ENCODE measurements at places on chromosomes 4 and X.

DNA sequence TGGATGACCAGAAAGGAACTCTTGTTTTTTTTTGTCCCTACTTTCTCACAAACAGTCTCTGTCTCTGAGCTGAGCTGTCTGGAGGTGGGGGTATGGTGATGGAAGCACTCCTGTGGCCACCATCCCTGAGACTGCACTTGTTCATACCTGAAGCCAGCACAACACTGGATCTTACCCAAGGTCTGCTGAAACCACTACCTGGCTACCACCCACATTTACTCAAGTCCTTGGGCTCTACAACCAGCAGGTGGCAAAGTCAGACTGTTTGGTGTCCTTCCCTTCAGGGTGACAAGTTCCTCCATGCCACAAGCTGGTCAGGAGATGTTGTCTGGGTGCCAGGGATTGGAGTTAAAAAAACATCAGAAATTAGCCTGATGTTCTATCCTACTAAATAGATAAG lies 89.7 kb downstream of the NEXMIF start:
- no peak for DNase-seq

DNA sequence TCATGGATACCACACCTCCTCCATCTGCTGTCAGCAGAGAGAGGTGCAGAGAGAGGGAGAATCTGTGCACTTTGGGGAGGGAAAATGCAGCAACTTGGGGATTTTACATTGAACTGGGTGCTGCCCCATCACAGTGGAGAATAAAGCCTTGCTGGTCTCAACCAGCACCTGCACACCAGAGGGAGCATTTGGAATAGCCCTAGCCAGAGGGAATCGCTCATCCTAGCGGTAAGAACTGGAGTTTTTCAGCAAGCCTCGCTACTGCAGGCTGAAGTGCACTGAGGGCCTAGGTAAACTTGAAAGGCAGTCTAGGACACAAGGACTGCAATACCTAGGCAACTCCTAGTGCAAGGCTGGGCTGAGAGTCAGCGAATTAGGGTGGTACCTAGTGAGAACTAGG lies 148.7 kb downstream of the KDR start:
- no peak for DNase-seq

DNA sequence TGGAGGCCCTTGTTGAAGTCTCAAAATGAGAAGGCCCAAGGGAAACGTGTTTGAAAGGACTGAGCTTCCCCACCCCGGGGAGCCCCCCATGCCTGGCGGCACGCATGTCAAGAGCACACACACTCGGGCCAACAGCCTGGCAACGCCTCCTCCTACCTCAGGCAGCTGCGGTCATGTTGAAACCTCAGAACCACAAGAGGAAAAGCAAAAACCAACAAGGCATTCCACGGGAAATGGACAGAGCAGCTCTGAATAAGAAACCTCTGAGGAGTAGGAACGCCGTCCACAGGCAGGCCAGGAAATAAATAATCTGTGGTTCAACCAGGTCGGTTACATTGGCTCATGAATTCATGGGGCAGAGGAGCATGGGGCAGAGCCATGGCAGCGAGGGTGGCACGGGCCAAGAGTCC lies 95.7 kb upstream of the AFAP1 start:
- DNase-seq, result peak; percentile 12

- DNase-seq, result no peak
Measured at GRCh38 chr4:56863441-56864139, 42.1 kb upstream of the SPINK2 start.

DNA sequence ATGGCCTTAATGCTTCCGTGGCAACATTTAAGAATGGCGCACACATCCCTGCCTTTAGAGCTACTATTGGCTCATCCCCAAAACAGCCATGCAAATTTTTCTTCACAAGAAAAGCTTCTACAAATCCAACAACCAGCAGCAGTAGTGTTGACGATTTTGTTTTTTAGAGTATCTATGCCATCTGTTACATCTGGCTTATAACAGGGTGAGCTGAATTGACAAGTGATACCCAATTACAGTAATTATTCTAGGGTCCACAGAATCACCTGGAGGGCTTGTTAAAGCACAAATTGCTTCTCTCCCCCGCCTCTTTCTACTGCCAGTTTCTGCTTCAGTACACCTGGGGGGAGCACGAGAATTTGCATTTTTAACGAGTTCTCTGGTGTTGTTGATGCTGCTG lies 34.1 kb downstream of the DCHS2 start:
- DNase-seq, result no peak

- DNase-seq, result no peak
Measured at GRCh38 chr4:41050880-41051775, 163.2 kb downstream of the APBB2 start.

- no peak for DNase-seq
Measured at GRCh38 chr4:149518471-149518870, 297.2 kb downstream of the IQCM start.

GRCh38 chrX:106903856-106904528 lies 851 bp upstream of the RIPPLY1 start:
- DNase-seq, result no peak

DNA sequence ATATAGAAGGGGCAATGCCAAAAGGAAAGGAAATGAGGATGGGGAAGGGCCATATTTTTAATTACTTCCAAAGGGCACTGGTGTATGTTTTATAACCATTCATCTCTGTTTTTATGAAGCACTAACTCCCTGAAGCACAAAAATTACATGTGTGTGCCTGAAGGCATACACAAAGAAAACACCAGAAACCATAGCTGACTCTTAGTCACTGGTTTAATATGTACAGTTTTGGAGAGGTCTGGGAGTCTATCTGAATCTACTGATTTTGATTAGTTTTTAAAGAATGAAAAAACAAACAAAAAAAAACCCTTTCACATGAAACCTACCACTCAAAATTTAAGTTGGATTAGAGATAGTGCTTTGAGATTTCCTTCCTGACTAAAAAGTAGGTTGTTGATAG lies 438.7 kb downstream of the RPA4 start:
- DNase-seq, result no peak

DNA sequence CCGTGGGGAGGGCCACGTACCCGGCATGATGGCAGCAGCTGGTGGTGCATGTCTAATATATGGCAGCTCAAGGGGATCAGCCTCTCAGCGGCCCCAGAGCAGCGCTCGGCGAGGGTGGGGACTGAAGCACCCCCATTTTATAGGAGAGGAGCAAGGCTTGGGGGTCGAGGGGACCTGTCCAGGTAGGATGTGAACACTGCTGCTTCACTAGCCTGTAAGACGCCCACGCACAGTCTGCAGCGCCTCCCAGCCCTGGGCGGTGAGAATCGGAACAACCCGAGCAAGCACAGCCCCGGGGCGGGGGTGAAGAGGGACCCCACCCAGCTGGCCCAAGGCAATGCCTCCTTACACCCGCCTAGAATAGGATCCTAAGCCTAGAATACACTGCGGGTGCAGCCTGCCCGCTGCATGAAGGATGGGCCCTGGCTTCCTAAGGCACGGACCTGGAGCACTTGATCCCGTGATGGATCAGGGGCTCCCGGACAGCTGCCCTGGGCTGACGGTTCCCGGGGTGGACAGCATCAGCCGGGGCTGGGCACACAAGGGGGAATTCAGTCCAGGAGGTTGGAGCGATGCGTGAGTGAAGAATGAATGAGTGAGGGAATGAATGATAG lies 17.6 kb downstream of the ADRA2C start:
- no peak for DNase-seq

- no peak for DNase-seq
Measured at GRCh38 chrX:11050013-11050412, 61.1 kb upstream of the HCCS start.

DNA sequence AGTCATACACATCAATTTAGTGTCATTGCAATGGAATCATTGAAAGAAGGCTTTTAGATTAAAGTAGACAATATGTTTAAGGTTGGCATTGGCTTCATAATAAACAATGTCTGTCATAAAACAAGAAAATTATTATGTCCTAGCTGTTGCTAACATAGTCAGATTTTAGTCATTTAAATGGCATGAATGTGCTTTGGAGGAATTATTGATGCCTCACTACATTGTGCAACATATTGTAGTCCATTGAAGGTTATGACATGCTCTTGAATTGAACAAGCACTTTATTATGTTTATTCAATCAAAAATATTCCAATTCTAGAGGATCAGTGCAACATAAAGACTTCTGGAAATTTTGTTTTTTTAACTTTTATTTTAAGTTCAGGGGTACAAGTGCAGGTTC lies 489.8 kb upstream of the AMOT start:
- DNase-seq, result peak; percentile 10

GRCh38 chrX:107747596-107748161 lies 27.9 kb downstream of the TSC22D3 start:
- DNase-seq, result no peak

- DNase-seq, result no peak
Measured at GRCh38 chr4:8729408-8730149, 137.0 kb downstream of the CPZ start.

DNA sequence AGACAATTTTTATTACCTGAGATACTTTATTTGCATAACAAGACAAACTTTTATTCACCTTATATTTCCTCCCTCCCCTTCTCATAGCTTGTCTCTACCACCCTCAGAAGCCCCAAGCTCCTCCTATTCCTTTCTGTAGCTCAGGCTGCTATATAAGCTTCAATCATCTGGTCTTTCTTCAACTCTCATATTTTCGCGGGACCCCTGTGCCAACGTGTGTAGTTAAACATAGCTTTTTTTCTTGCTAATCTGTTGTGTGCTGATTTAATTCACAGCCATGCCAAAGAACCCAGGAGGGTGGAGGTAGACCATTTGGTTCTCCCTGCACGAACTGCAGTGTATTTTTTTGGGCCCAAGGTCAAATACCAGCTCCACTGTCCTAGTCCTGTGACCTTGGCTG lies 21.1 kb upstream of the CD38 start:
- DNase-seq, result no peak

DNA sequence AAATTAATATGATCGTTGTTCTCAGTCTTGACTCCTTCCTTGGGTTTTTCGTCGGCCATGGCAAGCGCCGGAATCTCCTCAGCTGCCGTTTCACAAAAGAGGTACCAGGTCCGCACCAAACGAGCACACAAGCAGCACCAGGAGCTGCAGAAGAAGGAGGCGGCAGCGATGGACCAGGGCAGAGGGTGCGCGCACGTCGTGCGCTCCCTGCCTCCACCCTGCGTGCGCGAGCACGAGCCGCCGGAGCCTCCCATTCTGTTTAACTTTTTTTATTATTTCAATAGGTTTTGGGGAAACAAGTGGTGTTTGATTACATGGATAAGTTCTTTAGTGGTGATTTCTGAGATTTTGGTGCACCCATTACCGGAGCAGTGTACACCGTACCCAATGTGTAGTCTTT lies 158.2 kb downstream of the PLS3 start:
- DNase-seq, result no peak

DNA sequence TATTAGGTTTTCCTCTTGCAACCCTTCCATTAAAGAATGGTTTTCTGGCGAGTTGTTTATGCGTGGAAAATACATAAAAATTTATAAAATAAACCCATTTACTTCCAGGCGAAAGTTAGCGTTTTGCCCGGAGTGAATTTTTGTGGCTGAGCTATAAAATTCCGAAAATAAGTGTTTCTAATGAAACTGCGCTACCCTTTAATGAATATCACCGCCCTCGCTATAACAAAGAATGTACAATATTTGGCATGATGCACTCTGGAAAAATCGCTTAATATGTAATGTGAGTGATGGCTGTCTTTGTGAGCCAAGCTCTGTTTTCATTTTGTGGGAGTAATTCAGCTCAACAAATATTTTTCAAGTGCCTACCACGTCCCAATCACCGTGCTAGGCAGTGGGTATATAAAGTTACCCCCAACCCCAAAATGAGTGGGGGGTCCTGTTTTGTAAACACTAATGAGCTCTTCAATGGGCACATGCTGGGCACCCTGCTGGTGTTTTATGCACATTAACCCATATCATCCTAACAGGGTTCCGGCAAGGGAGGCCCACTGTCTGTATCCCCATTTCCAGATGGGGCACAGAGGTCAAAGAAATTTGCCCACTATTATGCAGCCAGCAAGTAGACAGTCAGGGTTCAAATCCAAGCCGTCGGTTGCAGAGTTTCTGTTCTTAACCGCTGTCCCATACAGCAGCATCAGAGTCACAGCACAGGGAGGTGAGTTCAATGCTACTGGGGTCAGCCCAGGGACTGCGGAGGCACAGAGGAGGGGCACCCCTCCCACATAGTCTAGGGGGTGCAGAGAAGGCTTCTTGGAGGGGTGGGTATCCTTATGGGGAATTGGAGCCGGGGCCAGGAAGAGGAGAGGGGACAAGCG lies 65.7 kb upstream of the STX18 start:
- DNase-seq, result no peak

GRCh38 chr4:147725673-147726072 lies 6.2 kb upstream of the ARHGAP10 start:
- DNase-seq, result no peak

- no peak for DNase-seq
Measured at GRCh38 chr4:78337244-78338020, 214.1 kb upstream of the ANXA3 start.

DNA sequence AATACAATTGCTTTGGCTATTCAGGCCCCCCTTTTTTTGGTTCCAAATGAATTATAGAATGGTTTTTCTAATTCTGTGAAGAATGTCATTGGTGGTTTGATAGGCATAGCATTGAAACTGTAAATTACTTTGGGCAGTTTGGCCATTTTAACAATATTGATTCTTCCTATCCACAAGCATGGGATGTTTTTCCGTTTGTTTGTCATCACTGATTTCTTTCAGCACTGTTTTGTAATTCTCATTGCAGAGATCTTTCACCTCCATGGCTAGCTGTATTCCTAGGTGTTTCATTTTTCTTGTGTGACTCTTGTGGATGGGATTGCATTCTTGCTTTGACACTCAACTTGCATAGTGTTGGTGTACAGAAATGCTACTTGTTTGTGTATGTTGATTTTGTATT lies 33.0 kb downstream of the ADH6 start:
- no peak for DNase-seq

DNA sequence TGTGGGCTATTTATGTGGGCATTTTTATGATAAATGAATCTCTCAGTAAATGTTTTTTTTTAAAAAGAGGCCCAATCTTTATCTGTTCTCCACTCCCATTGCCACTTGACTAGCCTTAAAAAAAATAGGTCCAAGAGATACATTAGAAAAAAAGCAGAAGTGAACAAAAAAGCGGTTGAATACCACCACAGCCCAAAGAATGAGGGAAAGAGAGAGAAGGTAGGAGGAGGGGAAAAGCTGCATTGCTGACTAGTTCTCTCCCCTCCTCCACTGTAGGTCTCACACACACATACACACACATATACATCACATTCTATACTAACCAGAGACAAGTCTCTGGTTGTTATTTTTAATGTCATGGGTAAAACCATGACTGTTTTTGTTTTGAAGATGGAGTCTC lies 95.8 kb upstream of the IL13RA1 start:
- no peak for DNase-seq

- DNase-seq, result no peak
Measured at GRCh38 chr4:3250956-3251690, 2.2 kb downstream of the MSANTD1 start.

DNA sequence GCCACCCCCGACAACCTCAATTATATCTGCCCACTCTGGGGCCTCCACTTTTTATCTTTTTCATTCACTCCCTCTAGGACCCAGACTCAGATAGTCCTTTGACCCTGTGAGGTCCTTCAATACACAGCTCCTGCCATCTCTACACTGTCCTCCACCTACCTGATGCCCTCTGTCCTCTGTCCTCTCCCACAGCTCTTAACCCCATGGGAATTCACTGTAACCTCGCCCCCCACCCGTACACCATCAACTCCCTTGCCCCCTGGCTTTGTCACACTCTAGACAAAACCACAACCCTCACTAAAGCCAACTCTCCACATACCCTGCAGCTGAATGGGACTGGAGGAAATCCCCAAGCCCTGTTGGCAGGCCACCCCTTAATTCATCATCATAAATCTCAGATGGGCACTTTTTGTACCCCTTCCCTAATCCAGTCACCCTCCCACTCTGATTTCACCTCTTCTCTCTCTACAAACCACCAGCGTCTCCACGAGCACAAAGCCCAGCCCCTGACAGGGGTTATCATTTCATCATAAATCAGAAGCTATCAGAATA lies 52.3 kb upstream of the ENPP6 start:
- no peak for DNase-seq
